ENCODE measurements at places on chromosomes 7 and 10.
A peak's percentile ranks its signal among the peaks of the same experiment; 100 is the strongest.

- DNase-seq: no peak
Measured at GRCh38 chr10:126616737-126617136, 53.8 kb downstream of the C10orf90 start.

DNA sequence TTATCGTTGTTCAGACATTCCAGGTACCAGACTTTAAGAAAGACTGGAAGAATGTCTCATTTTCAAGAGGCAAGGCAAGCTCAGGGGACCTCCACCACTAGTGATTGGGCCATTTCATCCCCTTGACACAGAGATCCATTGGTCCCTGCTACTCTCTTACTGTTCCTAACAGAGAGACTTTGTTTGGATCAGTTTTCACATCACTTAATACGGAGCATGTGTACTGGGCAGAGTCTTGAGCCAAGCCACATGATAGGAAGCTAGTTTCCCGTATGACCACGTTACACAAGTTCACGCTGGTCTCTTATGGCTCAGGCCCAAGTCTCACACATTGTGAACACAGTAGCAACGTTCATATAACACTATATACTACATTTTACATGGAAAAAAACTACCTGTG is 269.9 kb downstream of the BAMBI start:
- DNase-seq: peak; percentile 22

- DNase-seq: no peak
Measured at GRCh38 chr7:20306180-20306946, 24.3 kb upstream of the ITGB8 start.

GRCh38 chr10:101090597-101090996 is 28.8 kb downstream of the KAZALD1 start:
- DNase-seq: no peak

GRCh38 chr10:26543567-26544306 is 105.6 kb downstream of the APBB1IP start:
- no peak for DNase-seq

DNA sequence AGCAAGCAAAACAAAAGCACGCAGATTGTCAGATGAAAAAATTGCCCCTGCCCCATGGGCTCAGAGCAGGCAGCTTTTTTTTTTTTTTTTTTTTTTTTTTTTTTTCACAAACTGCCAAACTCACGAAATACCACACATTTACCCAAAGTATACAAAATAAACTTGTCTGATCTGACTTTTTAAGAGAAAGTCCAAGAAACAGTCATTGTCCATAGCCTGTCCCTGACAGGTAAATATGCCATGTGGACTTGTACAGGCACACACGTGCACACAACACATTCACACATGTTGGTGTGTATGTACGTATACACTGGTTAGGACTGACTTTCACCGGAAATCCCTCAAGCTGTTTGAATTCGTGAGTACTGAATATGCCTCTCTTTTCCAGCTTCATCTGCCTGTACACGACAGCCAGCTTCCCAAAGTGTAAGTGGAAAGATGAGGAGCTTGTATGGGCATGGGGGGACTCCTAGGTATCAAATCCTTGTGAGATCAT is 929 bp upstream of the HGF start:
- DNase-seq: no peak

All from tibial nerve (tissue), 4 donors.